HCT116 (cell line): ENCODE measurements at places on chromosomes 11 and 22. TPM values are rescaled to one million over a fixed set of nuclear protein-coding genes. Genes with fewer than 3 reads are reported as not detected.
A peak's percentile ranks its signal among the peaks of the same experiment; 100 is the strongest.

DNA sequence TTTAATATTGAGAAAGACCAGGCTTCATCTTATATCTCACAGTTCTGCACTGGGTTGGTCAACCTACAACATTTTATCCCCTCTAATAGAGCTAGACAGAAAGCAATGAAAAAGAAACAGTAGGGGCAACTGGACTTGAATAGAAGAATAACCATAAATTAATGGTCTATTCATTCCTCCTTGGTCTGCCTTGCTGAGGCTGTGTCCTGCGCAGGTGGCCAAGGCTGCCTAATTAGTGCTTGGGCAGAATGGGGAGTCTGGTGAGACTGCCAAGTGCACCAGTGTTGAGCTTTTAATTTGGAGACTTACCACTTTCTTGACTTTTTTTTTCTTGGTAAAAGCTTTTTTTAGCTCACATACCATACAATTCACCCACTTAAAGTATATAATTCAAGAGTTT lies 35.0 kb upstream of the SPON1 start:
- peaks cover 40% of the 10 kb centered on the region for H3K4me1 ChIP-seq
- H3K36me3 ChIP-seq = no peaks in the 10 kb centered on the region
- H3K27me3 ChIP-seq = no peaks in the 10 kb centered on the region
- no peak overlapping the region for H3K27ac ChIP-seq
- no peak overlapping the region for H3K4me3 ChIP-seq
- no peak for DNase-seq

- H3K27me3 ChIP-seq = peaks cover 3% of the 10 kb centered on the region; the same call in 1 of the 2 replicates
- H3K4me3 ChIP-seq = no peak overlapping the region
- no peaks in the 10 kb centered on the region for H3K4me1 ChIP-seq
- H3K27ac ChIP-seq = no peak overlapping the region
These were observed 99.6 kb upstream of the RTL6 start for GRCh38 chr22:44597616-44598015.

GRCh38 chr11:82082976-82083375 lies 650.7 kb downstream of the FAM181B start:
- H3K27me3 ChIP-seq = no peaks in the 10 kb centered on the region
- no peaks in the 10 kb centered on the region for H3K4me1 ChIP-seq
- no peak for DNase-seq
- H3K36me3 ChIP-seq = no peaks in the 10 kb centered on the region
- no peak overlapping the region for H3K27ac ChIP-seq
- no peak overlapping the region for H3K4me3 ChIP-seq

DNA sequence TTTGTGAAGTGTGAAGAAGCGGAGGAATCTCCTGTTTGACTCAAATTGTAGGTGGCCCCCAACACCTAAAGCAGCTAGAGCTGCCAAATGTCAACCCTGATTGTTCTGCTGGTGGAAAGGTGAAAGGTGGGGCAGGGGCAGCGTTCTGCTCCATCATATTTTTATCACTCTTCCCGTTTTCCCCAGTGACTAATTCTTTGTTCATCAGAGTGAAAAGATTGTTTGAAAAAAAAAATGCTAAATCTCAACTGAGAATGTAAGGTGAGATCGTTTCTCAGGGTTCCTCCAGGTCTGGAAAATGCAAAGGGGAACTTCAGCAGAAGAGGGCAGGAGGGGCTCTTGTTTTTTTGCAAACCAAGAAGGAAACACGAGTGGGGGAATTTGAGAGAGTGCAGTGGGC lies 137.7 kb downstream of the MN1 start:
- peaks cover 11% of the 10 kb centered on the region for H3K4me1 ChIP-seq
- H3K27me3 ChIP-seq = no peaks in the 10 kb centered on the region
- DNase-seq = no peak
- no peak overlapping the region for H3K27ac ChIP-seq
- H3K36me3 ChIP-seq = no peaks in the 10 kb centered on the region

SNX32 gene
- total RNA-seq = not detected

DNA sequence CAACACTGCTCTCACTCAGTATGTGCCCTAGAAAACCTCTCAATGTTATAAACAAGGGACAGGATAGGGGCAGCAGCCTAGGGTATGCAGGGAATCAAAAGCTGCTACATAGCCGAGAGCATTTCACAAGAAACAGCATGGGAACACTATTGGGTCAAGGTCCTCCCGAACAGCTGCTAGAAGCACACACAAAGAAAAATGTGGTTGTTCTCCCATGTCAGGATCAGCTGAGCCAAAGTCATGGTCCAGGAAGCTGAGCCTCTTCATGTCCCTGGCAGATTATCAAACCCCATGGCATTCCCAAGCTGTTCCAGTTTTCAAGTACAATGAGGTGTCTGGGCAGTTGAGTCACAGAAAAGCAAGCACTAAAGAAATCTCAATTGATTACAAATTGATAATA lies 21.0 kb upstream of the GDPD4 start:
- H3K27ac ChIP-seq = no peak overlapping the region
- H3K4me3 ChIP-seq = no peak overlapping the region
- H3K27me3 ChIP-seq = no peaks in the 10 kb centered on the region

DNA sequence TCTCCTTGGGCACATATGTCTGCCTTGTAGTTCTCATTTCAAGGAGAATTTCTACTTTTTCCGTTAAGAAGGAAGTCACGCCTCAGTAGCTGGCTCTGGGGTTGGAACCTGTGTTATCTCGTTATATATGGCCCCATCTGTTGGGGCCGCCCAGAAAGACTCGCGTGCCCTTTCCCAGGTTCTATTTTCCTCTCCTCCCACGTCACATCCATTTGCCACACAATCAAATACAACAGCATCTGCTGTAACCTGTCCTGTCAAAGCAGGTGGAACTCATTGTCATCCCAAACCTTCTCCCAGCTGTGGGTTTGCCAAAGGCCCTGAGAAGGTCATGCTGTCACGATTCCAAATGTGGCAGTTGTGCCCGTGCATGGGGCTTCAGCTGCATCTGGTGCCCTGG lies 213.1 kb upstream of the ZBED5 start:
- no peak overlapping the region for H3K4me3 ChIP-seq
- H3K27ac ChIP-seq = no peak overlapping the region

MS4A12 gene
- not detected for total RNA-seq

DNA sequence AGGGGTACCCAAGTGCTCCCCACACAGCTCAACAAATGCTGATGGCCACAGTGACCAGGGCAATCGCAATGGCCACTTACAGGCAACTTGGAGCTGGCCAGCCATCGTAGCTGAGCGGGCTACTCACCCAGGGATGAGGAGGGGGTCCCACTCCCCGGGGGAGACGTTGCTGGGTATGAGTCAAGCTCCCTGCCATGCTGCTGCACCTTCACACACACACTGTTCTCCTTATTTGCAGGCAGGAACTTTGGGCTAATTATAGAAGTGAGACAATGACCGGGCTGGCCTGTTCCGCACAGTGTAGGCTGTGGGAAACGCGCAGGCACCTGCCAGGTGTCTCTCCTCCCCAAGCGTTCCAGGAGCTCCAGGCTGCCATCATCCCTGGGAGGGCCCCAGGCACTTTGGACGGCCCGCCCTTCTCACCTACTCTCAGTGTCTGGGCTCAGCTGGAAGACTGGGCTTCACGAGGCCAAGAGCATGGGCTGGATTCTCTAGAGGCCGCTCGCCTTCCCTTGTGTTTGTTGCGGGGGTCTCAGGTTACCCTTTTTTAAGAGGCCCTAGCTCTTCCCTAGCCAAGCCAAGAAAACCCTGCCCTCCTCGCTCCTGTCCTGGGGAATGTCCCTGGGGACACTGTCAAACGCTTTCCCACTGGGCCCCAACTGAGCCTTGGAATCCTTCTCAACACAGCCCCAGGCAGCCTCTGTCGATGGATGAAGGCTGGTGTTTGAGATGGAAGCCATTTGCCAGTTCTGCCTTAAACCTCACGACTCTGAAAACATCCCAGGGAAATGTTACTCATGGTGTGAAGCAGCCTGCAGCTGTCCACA lies 73.0 kb downstream of the RTL6 start:
- H3K27ac ChIP-seq = no peak overlapping the region
- H3K36me3 ChIP-seq = no peaks in the 10 kb centered on the region
- DNase-seq = no peak
- no peak overlapping the region for H3K4me3 ChIP-seq
- no peaks in the 10 kb centered on the region for H3K4me1 ChIP-seq

DNA sequence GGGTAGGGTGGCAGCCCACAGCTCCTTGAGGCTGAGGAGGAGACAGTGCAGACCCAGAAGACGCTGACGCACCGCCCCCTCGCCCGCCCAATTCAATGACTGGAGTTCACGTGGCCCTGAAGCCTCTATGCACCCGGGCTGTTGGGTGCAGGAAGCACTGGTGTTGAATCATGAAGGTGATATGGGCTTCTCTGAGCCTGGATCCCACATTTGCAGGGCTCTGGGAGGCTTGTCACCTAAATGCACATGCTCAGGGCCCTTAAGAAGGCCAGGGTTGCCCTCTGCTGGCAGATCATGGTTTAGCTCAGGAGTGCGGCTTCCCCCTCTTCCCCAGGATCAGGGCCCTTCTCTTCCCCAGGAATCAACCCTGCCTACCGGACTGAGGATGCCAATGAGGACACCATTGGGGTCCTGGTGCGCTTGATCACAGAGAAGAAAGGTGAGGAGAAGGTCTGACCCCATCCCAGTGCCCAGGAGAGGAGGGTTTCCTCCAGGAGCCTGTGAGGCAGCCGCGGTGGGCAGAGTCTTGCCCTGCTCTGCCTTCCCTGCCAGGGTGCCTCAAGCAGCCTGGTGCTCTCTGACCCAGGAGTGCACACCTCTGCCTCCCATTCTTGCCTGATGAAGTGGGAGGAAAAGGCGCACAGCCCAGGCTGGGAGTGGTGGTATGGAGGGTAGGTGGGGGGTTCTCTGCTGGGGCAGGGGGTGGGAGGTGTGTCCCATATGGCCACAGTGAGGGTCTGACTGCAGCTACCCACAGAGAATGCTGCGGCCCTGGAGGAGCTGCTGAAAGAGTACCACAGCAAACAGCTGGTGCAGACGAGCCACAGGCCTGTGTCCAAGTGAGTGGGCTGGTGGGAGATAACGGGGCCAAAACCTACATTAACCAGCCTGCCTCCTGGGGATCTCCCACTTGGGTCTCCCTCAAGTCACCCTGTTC lies 17.5 kb downstream of the RELT start:
- no peak overlapping the region for H3K4me3 ChIP-seq
- peaks cover 5% of the 10 kb centered on the region; the same call in 1 of the 2 replicates for H3K4me1 ChIP-seq
- H3K27me3 ChIP-seq = no peaks in the 10 kb centered on the region
- peak; percentile 41 for DNase-seq

OR52E8 gene
- not detected for total RNA-seq

SLC25A18 gene
- not detected for total RNA-seq

NEFH gene
- not detected for total RNA-seq

GRCh38 chr11:68468217-68468828 lies 7.8 kb downstream of the PPP6R3 start:
- no peaks in the 10 kb centered on the region for H3K4me1 ChIP-seq
- H3K36me3 ChIP-seq = peaks cover 16% of the 10 kb centered on the region; the same call in 1 of the 2 replicates
- no peak for DNase-seq
- H3K27ac ChIP-seq = no peak overlapping the region

GRCh38 chr11:104602643-104603042 lies 295.6 kb downstream of the CASP12 start:
- H3K4me3 ChIP-seq = no peak overlapping the region
- H3K4me1 ChIP-seq = no peaks in the 10 kb centered on the region
- no peaks in the 10 kb centered on the region for H3K27me3 ChIP-seq
- no peak overlapping the region for H3K27ac ChIP-seq
- DNase-seq = no peak
- H3K36me3 ChIP-seq = no peaks in the 10 kb centered on the region

- H3K4me3 ChIP-seq = no peak overlapping the region
- no peaks in the 10 kb centered on the region for H3K27me3 ChIP-seq
- no peak overlapping the region for H3K27ac ChIP-seq
- no peak for DNase-seq
- no peaks in the 10 kb centered on the region for H3K36me3 ChIP-seq
These were observed 84.3 kb downstream of the GDPD4 start for GRCh38 chr11:77217156-77217555.

- H3K27ac ChIP-seq = no peak overlapping the region
- H3K4me3 ChIP-seq = no peak overlapping the region
- DNase-seq = no peak
- no peaks in the 10 kb centered on the region for H3K4me1 ChIP-seq
These were observed 35.4 kb upstream of the SORL1-AS1 start for GRCh38 chr11:121488170-121488569.

DNA sequence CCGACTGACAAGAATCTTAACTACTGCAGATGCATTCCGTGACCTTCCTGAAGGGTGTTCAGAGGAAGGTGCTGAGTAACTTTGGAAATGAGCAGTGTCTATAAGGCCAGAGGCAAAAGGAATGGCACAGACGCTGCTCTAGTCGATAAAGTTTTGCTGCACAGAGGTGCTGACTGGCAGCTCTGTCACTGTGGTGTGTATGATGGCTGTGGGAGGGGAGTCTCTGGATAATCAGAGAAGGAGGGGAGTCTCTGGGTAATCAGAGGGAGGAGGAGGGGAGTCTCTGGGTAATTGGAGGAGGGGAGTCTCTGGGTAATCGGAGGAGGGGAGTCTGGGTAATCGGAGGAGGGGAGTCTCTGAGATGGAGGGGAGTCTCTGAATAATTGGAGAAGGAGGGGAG lies 18.4 kb downstream of the PTDSS2 start:
- H3K4me3 ChIP-seq = no peak overlapping the region
- DNase-seq = no peak

APOL1 gene
- 0.30 TPM for total RNA-seq

DNA sequence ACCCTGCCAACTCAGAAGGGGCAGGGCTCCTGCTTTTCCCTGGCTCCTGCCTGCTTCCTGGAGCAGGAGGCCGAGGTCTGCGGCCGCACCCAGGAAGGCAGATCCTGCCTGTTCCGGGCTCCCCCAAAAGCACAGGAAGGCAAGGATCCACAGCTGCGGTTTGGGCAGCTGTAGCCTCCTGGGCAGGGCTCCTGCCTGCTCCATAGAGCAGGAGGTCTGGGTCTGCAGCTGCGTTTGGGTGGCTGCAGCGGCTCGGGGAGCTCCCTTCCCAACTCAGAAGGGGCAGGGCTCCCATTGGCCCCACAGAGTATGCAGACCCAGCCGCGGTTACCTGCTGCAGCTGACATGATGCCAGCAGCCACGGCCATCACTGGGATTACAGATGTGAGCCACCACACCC lies 5.5 kb downstream of the UPK2 start:
- H3K27me3 ChIP-seq = no peaks in the 10 kb centered on the region
- H3K27ac ChIP-seq = no peak overlapping the region
- no peak overlapping the region for H3K4me3 ChIP-seq
- H3K4me1 ChIP-seq = no peaks in the 10 kb centered on the region

- no peak overlapping the region for H3K4me3 ChIP-seq
- H3K27ac ChIP-seq = no peak overlapping the region
- DNase-seq = no peak
- no peaks in the 10 kb centered on the region for H3K4me1 ChIP-seq
- peaks cover 5% of the 10 kb centered on the region; the same call in 1 of the 2 replicates for H3K36me3 ChIP-seq
- no peaks in the 10 kb centered on the region for H3K27me3 ChIP-seq
These were observed 12.3 kb upstream of the TXN2 start for GRCh38 chr22:36493690-36494110.
